ENCODE measurements at places on chromosomes 12 and 14.

- no peak for DNase-seq
Observed at GRCh38 chr12:53200458-53201176, 6.4 kb downstream of the ITGB7 start.

DNA sequence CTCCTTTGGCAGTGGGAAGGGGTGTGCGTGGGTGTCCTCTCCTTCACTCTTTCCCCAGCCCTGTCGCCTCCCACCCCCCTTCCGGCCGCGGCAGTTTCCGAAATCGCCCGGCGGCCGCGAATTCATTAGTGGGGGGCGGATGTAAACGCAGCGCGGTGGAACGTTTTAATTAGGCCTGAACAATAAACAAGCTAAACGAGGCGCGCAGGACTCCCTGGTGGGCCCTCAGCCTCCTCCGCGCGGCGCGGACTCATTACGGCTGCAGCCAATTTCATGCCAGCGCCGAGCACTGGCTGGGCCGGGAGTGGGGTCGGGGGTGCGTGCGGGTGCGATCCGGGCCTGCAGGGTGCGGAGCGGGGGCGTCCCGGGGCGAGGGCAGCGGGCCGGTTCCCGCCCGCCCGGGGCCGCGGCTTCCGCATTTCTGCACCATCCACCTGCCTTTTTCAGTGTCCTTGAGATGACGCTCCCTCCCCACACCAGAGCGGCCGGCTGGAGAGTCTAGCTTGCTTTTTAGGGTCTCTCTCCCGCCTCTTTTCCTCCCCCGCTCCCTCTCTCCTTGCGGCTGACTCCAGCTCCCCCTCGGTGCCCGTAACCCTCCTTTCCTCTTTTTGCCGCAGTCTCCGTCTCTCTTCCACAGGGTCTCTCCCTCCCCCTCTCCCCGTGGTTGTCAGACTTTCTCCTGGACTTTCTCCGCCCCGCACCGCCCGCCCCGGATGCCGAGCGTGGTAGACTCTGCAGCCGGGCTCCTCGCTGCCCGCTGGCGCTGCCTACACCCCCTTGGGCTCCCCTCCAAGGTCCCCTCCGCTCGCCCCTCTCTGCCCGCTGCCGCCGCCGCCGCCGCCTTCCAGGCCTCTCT is at the start of gene CISTR:
Gene CISTR (minus strand): TSS at position 644 of the 856 bp plus-strand sequence.
- no peak for DNase-seq

DNA sequence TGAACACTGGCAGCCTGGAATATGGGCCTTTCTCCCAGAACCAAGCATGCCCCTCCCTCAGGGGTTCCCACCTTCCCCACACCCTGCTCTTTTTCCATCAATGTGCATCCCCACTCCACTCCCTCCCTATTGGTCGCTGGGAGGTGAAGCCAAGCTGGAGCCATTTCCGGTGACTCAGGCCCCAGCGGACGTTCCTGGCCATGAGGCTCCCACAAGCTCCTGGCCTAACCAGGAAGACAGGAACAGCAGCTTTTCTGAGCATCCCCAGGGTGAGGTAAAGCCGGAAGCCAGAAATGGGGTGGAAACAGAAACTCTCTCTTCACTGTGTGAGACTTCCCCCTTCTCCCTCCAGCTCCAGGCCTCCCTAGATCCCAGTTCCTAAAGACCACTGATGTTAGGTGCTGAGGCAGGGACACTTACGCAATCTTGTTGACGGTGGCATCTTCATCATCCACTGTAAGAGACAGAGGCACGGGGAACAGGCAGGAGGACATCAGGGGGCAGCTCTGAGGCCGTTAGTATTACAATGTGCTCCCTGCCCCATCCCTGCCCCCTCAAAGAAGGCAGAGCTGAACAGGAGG is 5.1 kb downstream of the LMBR1L start:
- no peak for DNase-seq

DNA sequence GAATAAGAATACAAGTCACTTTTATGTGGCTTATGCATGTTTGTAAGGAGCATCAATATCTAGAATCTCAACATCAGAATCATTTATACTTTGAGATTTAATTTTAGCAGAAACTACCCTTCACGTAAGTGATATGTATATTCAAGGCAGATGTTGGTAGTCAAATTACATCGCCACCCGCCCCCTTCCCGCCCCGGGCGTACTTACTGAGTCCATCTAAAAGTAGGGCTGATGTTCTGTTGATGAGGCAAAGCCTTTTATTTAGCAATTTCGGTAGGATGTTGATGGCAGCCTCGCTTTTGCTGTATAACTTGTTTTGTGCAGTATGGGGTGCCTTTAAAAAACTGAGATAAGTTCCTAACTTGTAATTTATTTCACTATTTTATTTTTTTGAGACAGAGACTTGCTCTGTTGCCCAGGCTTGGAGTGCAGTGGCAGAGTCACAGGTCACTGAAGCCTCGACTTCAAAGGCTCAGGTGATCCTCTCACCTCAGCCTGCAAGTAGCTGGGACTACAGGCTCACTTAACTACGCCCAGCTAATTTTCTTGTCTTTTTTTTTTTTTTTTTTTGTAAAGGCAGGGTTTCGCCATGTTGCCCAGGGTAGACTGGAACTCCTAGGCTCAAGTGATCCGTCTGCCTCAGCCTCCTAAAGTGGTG is 30.8 kb downstream of the KTN1 start:
- no peak for DNase-seq

DNA sequence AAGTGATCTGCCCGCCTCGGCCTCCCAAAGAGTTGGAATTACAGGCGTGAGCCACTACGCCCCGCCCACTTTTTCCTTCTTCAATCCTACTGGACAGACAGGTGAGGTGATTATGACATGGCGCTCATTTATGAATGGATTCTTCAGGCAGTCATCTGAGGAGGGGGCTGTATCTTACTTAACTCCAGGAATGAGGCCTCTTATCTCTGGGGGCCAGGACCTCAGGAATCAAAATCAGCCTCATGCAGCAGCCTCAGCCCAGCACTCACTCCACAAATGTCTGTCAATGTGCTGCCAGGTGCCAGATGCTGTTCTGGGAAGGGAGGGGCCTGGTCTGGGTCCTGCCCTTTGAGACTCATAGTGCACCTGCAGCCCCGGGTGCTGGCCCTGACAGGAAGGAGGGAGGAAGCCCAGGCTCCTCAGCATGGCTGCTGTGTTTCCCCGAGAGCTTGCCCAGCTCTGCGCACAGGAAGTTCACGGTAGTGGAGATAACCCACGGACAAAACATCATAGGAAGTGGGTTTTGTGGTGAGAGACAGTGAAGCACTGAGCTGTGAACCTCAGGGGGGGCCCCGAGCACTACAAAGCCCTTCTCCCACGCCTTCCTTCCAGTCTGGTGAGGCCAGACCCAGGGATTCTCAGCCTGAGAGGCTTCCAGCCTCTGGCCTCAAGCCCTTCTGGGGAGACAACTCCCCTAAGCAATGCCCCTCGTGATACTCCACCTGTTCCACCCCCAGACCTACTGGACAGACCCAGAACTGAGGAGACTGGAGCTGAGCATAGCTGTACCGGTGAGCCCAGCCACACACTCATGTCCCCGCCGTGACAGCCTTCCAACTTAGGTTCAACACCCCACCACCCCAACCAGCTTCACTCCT is 22.3 kb downstream of the GALNT6 start:
- no peak for DNase-seq

GRCh38 chr14:98198385-98198784 is 1073.6 kb downstream of the BCL11B start:
- no peak for DNase-seq

GRCh38 chr14:77616133-77616453 is 344 bp downstream of the SPTLC2 start:
- peak; percentile 22 for DNase-seq

DNA sequence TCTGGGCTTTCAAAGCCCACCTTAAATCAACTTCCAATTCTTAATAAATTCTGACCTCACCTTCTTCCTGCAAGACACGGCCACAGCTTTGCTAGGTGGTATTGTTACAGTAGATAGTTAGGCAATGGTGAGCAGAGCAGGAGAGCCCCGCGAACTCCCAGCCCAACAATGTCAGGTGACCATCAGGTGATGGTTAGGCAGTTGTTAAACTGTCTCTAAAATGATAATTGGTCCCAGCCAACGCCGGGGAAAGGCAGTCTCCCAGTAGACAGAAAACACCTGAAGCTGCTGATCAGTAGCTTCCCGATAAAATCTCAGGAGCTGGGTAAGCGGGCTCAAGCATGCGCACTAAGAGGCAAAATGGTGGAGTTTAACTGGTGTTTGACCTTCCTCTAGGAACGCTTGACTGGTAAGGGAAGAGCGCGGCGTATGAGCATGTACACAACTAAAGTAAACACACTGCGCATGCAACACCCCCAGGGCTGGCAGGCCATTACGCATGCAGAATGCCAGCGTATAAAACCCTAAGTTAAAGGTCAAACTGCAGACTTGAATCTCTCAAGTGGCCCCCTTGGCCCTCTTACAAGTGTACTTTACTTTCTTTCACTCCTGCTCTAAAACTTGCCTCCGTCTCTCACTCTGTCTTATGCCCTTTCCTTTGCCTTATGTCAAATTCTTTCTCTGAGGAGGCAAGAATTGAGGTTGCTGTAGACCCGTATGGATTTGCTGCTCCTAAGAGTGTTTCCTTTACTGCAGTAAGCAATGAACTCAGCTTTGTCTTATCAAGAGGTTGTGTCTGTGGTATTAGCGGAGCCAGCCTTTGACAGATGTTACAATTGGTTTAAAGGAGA is 113.5 kb downstream of the C12orf75 start:
- DNase-seq, result no peak

DNA sequence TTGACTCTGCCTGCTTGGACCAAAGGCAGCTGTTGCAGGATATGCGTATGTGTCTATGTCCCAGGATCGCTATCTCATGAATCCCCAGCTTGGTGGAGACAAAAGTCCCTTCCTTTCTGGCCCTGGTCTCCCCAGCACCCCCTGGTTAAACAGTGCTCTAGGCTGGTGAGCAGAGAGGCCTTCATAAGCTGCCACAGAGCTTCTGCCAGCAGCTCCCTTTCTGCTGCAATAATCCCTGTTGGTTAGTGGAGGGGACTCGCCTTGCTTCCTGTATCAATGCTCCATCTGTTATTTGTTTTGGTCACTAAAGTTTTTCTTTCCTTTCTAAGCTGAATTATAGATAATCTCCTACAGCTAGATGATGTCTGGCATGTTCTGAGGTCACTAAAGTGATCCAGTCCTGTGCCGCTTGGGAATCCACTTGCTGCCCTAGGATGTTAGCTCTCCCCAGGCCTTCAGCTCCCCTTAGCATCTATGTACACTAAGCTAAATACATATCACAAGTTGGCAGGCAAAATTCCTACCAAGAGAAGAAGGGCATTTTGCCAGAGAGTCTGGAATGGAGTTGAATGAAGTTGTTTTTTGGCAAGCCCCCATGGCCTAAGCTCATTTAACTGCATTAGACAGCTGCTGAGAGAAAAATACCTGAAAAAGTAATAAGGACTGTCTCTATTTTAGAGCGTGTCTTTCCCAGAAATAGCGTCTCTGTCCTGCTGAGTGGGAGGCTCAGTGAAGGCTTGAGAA is 47.8 kb downstream of the RDH12 start:
- DNase-seq, result no peak

DNA sequence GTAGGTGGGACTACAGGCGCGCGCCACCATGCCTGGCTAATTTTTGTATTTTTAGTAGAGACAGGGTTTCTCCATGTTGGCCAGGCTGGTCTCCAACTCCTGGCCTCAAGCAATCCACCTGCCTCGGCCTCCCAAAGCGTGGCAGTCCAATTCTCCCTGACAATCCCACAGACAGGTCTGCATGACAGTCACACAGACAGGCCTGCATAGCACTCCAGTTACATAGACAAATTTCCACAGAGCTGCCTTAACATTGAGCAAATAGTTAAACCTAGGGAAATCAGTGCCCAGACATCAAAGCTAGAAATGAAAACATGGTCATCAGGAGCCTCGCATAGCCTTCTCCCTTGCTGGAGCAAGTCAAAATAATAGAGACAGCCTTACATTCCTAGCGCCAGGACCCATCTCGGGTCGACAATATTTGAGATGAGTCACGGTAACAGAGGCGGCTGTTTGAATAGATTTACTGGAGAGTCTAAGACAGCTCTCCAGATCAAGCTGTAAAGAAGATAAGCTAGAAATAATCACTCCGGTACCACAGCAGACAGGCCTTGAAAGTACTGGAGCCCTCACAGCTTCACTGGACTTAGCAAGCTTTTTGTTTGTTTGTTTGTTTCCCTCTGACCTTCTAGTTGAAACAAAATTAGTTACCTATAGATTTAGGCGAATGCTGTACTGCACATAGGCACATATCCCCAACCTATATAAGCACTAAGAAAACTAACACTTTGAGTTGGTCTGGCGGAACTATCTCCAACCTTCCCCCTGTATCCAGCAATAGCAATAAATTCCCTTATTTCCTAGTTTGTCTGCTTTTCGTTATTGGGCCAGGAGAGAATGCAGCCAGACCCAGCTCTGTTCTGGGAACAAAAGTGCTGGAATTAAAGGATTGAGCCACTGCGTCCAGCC is 23.8 kb upstream of the PYROXD1 start:
- no peak for DNase-seq

DNA sequence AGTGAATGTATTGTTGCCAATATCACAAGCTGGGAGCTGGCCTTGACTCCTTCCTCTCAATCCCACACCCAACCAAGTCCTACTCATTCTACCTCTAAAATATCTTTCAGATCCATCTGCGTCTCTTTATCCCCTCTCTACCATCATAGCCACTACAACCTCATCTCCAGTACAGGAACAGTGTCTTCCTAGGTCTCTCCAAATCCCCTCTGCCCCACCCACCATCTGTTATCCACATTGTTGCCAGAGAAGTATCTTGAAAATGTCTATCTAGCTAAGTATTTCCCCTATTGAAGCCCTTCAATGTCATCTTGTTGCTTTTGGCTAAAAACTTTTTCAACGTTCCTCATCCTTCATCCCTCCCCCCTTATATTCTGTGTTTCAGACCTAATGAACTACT is 244.7 kb downstream of the C12orf75 start:
- no peak for DNase-seq

- no peak for DNase-seq
Observed at GRCh38 chr12:123843912-123844748, 82.0 kb downstream of the DNAH10 start.

DNA sequence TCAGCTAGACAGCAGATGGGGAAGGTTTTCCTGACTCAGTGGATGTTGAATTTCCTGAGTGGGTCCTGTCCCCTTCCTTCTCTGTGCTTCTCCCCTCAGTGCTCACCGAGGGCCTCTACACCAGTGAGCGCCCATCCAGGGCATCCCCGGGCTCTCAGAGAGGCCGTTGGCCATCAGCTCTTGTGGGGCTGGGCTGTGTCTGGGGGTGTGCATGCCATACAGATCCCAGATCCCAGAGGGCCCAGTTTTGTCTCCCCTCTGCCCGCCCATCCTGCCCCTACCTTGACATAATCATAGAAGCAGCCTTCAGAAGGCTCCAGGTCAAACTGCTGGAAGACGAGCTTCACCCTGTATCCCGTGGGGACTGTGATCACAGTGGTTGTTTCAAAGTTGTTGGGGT is 1.1 kb downstream of the C1R start:
- no peak for DNase-seq

DNA sequence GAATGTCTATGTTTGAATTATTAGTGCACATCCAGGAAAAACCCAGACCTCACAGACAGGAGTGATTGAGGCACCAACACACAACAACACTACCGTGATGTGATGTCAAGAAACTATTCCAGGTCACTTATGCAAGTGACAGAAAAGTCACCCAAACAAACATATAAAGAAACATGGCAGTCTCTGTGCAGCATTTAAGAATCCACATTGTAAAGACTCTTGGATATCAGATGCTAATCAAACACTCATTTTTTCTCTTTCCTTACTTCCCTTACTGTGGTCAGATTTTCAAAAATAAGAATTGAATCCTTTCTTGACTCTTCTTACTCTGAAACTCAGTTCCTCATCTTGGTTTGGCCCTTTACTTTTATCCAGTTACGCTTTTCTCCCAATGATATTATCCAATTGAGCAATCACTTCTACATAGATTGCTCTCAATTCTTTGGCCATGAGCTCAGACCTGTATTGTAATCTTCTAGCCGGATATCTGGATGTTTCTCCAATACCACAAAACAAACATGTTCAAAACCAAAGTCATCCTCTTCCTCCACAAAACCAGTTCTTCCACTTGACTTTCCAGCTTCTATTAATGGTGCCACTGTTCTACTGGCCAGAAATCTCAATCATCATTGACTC is 115.4 kb downstream of the DUSP6 start:
- DNase-seq, result no peak

All from AG20443 (cell line).